ENCODE measurements at places on chromosomes 12 and 14.

DNA sequence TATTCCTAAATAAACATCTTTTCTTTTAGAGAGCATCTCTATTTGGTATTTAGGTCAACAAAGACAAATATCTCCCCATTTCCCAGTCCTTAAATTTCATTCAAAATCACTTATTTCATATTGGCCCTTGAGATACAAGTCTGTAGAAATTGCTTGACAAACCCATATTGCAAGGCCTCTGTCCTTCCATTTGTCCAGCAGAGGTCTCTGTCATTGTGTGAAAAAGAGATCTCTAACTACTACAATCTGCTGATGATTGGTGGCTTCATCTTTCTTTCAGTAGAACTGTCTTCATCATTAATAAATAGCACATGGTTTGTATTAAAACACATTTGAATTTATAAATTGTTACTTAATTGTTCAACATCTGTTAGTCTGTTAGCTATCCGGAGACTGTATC lies 252.6 kb downstream of the ACSS3 start:
- no peak for DNase-seq

DNA sequence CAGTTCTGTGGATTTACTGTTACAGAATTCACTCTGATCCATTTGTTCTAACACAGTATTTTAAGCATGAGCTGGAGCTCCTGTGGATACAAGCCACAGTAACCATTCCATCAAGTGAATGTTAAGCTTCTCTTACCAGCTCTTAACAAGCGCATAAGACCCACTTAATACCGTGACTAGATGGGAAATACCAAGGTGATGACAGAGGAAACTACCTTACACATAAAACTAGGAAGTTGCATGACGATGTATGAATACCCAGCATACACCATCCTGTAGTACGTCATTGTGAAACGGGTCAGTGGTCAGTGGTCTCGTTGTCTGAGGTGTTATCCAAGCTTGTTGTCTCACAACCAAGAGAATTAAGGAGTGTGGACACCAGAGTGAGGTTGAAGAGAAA lies 2.0 kb upstream of the GALC start:
- no peak for DNase-seq

DNA sequence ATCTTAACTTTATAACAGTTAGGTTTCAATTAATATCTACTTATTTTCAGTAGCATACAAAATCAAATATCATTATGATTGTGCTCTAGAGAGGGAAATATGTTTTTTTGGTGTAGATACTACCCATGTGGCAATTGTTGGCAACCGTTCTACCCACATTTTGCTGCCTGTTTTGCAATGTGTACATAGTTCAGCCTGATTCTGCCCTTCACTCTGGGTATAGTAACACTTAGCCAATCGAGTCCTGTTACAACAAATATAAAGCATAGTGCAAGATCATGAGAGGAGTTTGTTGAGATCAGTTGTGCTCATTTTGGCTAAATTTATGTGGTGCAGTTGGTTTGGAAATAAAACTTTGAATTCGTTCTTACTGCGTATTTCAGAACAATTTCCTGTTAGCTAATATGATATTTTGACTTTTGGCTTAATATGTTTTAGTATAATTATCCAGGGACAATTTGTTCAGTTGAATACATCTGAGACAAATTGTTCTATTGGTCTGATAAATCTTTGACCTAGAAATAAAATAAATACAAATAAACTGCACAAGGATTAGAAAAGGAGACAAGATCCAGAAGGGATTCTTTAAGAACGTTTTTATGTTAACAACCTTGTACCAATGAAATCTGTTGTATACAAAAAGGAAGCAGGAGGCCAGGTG lies 76.9 kb downstream of the ATF7IP start:
- DNase-seq: no peak

DNA sequence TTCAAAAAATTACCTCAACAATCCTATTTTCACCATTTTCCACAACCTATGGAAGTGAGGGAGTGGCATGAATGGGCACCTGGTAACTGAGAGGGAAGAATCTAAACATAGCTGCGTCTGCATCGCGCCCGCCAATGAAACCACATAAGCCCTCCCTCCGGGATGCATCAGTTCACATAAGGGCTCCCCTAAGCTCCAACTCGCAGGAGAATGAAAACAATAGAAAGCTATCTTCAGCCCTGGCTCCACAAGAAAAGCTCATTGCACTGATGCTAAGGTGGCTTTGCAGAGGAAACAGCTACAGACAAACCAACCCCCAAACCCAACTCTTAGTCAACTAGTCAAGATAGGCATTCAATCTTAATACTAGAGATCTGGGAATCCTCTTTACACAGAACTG lies 173.3 kb downstream of the FOXN3 start:
- DNase-seq: no peak

DNA sequence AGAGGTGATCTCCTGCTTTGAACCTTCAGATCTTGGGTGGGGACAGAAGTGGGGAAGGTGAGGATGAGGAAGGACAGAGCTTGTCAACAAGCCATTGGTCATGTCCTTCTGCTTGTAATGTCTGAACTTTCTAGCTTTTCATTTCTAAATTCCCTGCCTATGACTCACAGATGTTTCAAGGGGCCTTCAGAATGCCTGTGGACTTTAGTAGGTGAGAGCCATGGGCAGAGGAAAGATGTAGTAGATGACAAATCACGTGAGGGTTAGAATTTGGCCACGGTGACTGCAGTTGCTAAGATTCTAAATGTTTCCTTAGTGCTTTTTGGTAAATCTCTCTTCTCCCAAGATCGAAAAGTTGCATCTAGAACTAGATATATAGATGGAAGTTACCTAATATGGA lies 18.7 kb upstream of the CREBL2 start:
- DNase-seq: no peak

- no peak for DNase-seq
Observed at GRCh38 chr14:96519970-96520369, 17.8 kb downstream of the PAPOLA start.

- DNase-seq: no peak
Observed at GRCh38 chr14:75667099-75667765, 6.2 kb downstream of the TTLL5 start.

- no peak for DNase-seq
Observed at GRCh38 chr12:78914859-78915331, 50.3 kb downstream of the SYT1 start.

- DNase-seq: no peak
Observed at GRCh38 chr12:1918884-1919236, 408 bp upstream of the CACNA2D4 start.

DNA sequence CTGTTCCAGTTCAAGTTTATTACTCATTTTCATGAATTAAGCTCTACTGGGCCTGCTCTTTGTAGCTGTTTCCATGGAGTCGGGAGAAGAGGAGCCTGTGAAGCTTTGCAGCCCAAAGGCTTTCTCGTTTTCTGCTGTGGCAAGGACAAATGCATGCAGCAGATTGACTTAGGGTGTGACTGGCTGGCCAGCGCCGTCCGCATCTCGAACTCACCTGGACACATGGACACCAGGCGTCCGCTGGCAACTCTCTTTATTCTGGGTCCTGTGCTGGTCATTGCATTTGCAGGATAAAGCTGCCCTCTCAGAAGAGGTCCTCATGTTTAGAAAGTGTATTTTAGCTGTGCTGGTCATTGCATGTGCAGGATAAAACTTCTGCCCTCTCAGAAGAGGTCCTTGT lies 350.4 kb downstream of the TMEM121 start:
- DNase-seq: no peak

GRCh38 chr14:79246173-79246572 lies 965.1 kb downstream of the DIO2 start:
- DNase-seq: no peak

- no peak for DNase-seq
Observed at GRCh38 chr12:15933751-15934150, 22.6 kb downstream of the DERA start.

GRCh38 chr12:2540535-2540941 lies 254.2 kb upstream of the FKBP4 start:
- DNase-seq: no peak

GRCh38 chr12:54051026-54051842 lies 2.4 kb upstream of the HOXC4 start:
- no peak for DNase-seq

DNA sequence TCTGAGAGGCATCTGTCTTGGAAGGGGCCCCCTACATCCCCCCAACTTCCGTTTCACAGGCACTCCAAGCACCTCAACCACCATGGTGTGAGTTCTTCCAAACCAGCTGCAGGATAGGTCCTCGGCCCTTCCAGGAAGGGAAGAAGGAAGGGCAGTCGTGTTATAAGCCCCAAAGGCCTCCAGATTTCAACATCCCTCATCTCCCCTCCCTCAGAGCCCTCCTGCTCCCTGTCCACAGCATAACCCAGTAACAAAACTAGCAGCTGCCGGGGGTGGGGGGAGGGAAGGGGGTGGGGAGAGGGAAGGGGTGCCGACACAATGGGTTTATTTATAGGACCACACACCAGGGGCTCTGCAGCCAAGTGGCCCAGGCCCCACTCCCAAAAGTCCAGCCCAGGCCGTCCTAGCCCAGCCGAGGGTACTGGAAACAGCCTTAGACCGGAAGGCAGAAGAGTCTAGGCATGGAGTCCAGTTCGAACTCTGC lies 18.3 kb downstream of the NCKAP5L start:
- DNase-seq: no peak

GRCh38 chr12:50955697-50956096 lies 3.4 kb downstream of the HIGD1C start:
- DNase-seq: no peak

DNA sequence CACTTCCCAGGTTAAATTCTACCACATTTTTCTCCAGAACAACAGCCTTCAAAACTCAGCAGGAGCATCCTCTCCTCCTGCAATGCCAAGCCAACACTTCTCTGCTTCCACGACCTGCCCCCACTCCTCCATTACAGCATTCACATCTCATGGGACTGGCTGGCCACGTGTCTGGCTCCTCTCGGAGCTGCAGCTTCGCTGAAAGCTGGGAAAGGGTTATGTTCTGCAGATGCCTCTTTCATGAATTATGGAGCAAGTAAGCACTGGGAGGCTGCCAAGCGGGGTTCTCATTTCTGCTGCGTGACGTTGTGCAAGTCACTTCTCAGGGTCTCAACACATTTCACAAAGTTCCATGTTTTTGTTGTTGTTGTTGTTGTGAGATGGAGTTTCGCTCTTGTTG lies 142.2 kb upstream of the RFLNA start:
- no peak for DNase-seq

- DNase-seq: no peak
Observed at GRCh38 chr14:31297701-31298344, 90.2 kb upstream of the HECTD1 start.

DNA sequence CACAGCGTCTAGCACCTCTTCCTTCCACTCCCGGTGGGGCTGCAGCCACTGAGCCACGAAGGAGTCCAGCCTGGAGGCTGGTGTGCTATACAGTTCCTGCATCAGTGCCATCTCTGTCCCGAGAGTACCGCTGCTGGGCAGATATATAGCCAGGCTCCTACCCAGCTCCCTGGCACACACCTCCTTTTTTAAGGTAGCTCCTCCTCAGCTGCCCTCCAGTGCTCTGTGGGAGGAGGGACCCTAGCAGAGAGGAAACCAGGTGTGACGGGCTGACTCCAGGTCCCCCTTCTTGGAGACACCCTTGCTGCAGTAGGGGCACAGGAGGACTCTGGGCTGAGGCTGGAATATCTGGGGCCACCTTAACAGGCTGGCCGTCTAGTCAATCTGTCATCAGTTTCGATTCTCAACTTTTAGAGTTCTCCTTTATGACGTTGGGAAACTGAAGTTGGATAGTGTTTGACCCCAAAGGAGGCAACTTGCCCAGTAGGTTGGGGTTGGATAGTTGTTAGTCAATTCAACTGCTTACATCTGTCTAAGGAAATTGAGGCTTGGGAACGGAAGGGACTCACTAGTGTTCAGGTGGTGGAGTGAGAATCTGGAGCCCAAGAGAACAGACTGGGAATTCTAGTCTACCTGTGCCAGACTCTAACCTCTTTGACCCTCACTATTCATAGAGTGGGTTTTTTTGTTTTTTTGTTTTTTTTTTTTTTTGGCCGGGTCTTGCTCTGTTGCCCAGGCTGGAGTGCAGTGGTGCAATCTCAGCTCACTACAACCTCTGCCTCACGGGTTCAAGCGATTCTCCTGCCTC lies at the start of gene OASL:
Gene OASL, minus strand, starts transcription at position 386 of the 808 bp plus-strand sequence. Its CDS starts 275 bp downstream, at position 111.
- DNase-seq: no peak

DNA sequence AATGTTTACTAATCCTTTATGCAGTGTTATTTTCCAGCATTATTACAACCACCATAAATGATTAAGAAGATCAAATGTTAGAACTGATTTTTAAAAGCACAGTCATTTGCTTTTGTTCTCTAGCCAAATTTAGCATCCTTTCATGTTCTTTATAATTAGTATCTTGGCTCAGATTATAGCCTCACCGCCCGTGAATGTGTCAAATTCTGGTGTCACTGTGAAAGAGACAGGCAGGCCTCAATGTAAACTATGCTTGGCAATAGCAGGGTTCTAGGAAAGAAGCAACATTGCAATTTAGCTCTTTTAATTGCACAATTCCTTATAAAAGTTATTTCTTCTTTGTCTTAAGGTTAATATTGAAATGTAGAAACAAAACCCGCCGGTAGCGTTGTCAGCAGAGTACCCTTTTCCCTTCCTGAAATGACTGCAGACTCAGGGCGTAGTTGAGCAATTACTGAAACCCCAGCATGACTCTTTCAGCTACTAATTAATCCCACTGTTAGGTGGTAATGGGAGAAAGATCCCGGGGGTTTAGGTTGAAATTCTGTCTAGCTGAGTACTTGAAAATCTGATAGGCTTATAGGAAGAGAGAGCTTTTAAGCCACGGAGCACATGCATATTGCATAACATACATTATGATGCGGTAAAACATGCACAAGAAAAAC lies 1600.5 kb upstream of the SEL1L start:
- no peak for DNase-seq

DNA sequence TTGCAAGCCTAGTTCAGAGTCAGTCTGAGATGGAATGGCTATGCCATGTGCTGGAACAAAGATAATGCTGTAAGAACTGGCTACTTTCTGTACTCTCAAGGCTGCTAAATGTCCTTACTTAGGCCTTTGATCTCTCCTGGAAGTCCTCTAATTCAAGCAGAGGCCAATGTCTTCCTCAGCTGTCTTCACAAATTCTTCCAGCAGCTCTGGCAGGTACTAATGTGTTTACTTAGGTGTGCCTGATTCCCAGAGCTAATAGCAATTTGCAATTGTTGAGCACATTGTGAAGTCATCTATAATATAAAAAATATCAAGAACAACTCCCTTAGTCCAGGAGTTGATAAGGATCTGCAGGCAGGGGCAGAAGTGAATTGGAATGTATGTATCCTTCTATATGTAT lies 3.8 kb upstream of the MYF5 start:
- DNase-seq: no peak

All from non-pigmented ciliary epithelial cell (primary cell).